Activated CD4-positive, alpha-beta T cell treated with anti-CD3 and anti-CD28 coated beads for 24 hours (primary cell): ENCODE measurements at places on chromosomes 16 and 17.
A peak's percentile ranks its signal among the peaks of the same experiment; 100 is the strongest.

DNA sequence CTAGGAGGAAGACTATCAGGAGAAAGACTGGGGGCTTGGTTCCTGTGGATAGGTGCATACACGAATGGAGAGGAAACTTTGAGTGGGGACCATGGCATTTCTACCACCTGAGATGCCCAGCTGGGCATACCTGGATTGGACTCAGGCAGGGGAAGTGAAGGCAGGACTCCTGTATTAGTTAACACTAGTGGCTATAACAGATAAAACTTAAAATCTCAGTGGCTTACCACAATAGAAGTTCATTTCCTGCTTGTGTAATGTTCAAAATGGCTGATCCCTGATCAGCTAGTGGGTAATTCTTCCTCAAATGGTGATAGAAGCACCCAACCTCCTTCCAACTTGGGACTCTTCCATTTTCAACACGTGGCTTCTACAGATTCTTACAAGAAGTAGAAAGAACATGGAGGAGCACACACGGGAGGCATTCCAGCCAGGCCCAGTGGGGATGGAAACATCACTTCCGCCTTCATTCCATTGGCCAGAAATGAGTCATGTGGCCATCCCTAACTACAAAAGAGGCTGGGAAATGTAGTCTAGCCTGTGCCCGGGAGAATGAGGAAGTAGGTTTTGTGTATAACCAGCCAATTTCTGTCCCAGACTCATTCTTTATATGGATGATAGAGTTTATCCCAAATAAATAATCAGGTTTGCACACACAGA is 112.1 kb downstream of the UTP18 start:
- no peak for DNase-seq

DNA sequence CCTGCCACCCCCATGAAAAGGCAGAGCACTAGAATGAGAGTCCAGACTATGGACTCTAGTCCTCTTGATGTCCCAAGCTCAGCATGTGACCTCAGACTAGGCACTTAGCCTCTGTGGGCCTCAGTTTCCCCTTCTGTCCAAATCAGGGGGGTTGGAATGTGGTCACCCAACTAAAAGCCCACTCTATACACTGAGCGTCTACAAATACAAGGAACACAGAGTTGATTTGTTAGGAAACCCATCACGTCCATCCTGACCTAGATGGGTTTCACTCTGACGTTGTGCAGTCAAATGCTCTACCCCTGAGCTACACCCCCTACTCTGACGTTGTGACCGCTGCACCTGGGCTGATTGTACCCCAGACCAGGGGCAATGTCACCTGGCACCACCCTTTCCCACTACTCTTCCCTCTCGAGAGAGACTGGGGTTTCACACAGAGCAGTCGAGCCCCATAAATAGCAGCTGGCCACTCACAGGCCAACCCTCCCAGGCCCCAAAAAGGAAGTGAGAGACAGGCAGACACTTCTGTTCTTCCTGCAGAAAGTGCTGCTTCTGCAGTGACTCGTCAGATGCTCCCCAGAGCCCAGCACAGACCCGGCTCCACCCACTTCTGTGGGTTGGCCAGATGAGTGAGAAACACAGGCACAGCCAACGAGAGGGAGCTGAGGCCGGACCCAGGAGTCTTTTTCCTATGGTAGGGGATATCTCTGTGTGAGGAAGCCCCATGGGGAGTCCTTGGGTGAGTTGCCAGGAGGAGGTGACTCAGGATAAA is 16.1 kb upstream of the TNFRSF13B start:
- peak; percentile 22 for DNase-seq

DNA sequence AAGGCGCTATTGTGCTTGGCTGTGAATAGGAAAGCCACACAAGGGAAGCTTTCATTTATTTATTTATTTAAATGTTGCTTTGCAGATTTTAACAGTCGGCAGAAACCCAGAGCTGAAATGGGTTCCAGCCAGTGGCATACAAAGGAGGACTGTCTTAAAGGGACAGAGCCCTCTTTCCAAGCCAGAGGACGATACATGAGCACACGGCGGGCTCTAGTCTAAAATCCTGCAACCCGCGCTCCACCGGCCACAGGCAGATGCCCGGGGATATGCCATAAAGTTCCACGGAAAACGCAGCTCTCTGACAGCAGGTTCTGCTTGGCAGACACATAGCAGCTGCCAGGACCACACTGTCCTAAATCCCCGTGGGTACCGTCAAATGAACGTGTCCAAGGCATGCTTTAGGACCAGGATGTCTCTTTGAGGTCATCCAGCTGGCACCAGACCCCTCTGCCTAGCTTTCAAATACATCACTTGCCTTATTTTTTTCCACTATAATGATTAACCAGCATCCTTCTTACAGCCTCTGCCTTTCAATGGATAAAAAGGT is 64.6 kb downstream of the CYTH1 start:
- no peak for DNase-seq

DNA sequence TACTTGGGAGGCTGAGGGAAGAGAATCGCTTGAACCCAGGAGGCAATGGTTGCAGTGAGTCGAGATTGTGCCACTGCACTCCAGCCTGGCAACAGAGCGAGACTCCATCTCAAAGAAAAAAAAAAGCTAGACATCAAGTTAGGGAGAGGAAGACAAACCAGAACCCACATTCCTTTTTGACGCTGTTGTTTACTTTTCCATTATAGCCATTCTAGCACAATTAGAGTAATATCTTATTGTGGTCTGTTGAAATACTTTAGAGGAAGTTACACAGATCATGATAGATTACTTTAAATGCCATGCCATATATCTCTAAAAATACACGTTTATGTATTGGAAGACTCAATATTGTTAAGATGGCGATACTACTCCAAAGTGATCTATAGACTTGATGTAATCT is 16.5 kb upstream of the ABCC1 start:
- DNase-seq = no peak

DNA sequence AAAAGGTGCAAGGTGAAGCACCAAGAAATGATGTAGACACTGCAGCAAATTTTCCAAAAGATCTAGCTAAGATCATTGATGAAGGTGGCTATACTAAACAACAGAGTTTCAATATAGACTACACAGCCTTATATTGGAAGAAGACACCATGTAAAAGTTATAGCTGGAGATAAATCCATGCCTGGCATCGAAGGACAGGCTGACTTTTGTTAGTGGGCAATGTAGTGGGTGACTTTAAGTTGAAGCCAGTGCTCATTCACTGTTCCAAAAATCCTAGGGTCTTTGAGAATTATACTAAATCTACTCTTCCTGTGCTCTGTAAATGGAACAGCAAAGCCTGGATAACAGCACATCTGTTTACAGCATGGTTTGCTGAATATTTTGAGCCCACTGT is 26.4 kb downstream of the HLF start:
- DNase-seq = no peak

- no peak for DNase-seq
These were observed 30.2 kb downstream of the TENT4B start for GRCh38 chr16:50183316-50183715.

GRCh38 chr16:66728804-66729203 is 22.6 kb downstream of the DYNC1LI2 start:
- DNase-seq = no peak

GRCh38 chr16:1807626-1808025 is 14.1 kb upstream of the IGFALS start:
- no peak for DNase-seq
